ENCODE measurements at places on chromosomes 5 and 9.

DNA sequence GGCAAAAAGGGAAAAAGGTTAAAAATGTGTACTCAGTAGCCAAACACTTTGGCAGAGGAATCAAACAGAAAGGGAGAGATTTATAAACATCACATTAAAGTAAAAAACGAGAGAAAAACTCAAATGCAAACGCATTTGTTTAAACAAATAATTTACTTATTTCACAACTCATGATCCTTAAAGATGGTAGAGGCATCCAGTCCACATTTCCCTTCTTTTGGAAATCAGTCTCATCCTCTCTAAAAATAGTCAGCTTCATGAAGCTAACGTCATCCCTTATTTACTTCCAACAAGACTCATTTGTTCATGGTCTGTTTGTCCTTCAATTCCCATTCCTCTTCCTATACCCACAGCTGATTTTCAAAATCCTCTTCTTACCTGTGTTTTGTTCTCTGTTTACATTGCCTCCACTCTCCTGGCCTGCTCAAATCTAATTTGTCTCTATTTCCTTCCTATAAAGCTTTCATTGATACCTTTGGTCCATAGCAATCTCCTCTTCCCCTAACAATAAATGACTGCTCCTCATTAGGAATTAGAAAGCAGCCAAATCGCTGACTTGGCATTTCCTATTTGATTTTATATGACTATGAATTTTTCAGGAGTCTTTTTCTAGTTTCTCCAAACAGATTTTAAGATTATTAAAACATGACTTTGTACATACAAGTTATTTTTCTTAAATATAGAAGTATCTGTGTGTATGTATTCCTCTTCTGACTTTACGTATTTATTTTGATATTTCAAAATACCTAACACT lies 805.3 kb downstream of the TLE1 start:
- DNase-seq = no peak

GRCh38 chr9:113454914-113455761 lies 8.4 kb upstream of the RGS3 start:
- DNase-seq = no peak

- DNase-seq = no peak
Measured at GRCh38 chr9:121138973-121139372, 62.7 kb downstream of the RAB14 start.

DNA sequence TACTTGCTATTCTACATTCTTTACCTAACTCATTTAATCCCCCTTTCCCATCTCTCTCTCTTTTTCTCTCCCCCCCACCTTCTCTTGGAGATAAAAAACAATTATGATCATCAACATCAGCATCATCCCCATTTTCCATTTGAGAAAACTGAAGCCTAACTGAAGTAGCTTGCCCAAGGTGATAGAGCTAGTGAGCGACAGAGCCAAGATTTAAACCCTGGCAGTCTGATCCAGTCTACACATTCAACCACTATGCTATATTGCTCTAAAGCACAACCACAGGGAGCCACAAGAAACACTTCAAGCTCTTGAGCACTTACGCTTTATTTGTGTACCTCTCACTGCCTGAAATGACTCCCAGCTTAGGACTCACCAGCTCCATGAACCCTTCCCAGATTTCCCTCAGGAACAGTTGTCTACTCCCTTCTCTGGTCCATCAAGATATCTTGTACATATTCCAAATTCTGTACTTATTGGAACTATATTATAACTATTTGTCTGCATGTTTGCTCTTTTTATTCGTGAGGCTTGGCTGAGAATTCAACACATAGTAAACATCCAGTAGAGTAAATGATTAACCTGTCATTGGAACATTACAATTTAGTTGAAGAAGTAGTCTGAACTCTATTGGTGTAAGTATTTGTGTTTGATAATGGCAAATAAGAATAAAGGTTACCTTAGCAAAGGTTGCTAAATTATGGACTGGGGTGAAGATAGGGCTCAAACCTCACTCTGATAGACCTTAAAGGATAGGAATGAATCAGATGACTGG lies 164.8 kb downstream of the EFNA5 start:
- DNase-seq = no peak

GRCh38 chr5:118295045-118295444 lies 693.3 kb downstream of the DTWD2 start:
- no peak for DNase-seq
